Stimulated activated CD8-positive, alpha-beta memory T cell treated with anti-CD3 and anti-CD28 coated beads, Interleukin-2, amount 100 ng/mL, for 1 hour (primary cell): ENCODE measurements at places on chromosomes 7 and 10.

GRCh38 chr10:47009215-47009838 is 98.1 kb downstream of the PTPN20 start:
- no peak for DNase-seq

- DNase-seq, result no peak
These were observed 673.9 kb downstream of the PHTF2 start for GRCh38 chr7:78472519-78472918.

DNA sequence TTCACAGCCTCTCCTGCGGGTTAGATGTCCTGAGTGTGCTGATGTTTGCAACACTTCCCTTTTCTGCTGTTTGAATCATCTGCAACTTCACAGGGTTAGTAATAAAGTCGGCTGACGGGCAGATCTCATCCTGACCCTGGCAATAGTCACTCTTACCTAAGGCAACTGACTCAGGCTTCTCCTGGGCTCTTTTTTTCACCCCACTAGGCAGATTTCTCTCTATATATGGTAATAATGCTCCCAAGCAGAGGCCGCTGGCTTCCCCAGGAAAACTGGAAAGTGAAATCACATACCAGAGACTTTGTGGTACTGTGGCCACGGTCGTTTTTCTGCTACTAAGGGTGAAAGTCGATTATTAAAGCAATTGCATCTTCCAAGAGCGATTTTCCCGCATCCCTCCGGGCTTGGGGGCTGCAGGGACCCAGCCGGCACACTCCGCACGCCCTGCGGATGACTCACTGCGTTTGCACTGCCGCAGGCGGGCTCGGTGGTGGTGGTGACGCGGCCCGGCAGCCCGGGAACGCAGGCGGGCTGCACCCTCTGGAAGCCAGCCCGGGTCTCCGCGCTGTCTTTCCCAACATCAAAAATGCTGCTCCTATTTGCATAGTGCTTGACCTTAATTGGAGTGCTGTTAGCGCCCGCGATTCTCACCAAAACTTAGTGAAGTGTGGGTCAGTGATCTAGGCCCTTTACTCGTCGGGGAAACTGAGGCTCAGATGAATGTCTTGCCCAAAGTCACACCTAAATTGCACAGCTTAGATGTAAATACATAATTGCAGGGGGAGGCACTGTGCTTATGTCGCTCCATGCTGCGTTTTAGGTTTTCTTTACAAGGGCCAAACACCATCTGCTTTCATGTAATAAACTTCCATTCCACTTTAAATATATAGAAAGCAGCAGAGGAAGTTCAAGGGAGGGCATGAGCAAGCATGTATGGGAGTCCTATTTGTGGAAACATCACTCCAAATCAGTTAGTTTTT is 47.6 kb upstream of the ITGB1 start:
- peak; percentile 26 for DNase-seq

DNA sequence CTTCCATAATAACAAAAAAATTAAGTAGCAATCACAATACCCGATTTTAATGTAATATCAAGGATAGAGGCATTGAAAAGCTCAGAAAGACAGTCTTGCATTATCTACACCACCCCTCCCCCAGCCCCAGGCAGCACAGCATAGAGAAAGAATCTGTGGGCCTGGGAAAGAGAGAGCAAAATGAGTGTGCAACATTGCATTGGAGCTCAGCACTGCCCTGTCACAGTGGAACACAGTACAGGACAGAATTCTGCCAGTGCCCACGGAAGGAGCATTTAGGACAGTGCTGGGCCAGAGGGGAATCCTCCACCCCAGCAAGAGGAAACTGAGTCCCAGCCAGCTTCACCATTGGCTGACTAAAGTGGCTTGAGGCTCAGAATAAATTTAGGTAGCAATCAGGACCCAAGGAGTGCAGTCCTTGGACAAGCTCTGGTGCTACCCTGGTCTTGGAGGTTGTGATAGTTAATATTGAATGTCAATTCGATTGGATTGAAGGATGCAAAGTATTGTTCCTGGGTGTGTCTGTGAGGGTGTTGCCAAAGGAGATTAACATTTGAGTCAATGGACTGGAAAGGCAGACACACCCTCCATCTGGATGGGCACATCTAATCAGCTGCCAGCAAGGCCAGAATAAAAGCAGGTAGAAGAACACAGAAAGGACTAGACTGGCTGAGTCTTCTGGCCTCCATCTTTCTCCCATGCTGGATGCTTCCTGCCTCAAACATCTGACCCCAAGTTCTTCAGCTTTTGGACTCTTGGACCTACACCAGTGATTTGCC is 234.4 kb downstream of the ANK3 start:
- DNase-seq, result no peak

GRCh38 chr7:133530682-133531081 is 277.8 kb downstream of the EXOC4 start:
- no peak for DNase-seq

DNA sequence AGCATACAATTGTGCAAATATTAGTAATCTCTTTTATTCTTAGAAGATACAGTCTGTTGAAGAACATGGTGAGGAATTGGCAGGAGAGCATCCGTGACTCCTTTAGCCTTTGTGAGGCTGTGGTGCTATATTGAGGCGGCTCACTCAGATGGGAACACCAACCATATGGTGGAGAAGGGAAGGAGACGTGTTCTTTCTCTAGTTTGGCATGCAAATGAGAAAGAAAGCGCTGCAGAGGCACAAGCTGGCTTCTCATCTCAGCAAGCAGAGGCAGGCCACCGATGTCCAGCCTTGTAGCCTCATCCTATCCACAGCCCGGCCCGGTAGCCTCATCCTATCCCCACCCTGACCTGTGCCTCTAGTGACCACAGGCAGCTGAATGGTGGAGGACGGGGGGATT is 288.3 kb downstream of the CAMK1D start:
- no peak for DNase-seq

GRCh38 chr10:73093922-73094850 is 2.5 kb downstream of the P4HA1 start:
- no peak for DNase-seq

GRCh38 chr7:155869784-155870076 is 57.5 kb upstream of the SHH start:
- DNase-seq, result no peak

- peak; percentile 83 for DNase-seq
These were observed 6.9 kb upstream of the CYP2E1 start for GRCh38 chr10:133520193-133520738.

DNA sequence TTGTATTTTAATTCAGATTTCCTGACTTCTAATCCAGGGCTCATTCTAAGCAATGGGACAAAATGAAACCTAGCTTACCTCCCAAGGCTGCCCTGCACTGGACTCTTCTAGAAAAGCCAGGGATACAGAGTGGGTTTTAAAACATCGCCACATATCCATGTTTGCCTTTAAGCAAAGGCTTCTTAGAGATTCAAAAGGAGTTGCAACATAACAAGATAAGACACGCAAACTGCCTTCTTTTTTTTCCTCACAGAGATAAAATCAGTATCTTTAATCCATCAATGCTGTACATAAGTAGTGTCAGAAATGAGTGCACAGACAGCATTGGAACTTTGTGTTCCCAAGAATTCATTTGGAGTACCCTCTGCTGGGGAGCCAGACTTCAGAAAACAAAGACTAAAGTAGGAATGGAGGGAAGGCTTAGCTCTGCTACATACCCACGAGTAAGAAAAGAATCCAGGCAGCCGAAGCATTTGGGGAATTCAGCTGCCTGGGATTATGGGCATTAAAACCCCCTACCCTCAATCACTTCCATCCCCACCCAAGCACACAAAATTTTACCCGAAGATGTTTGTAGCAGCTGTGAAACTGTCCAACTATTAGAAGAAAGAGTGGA is 427.8 kb downstream of the ARL4A start:
- no peak for DNase-seq

- DNase-seq, result no peak
These were observed 104.2 kb downstream of the KIF20B start for GRCh38 chr10:89805599-89806013.

- DNase-seq, result no peak
These were observed 35.4 kb downstream of the CALD1 start for GRCh38 chr7:134814730-134815364.

DNA sequence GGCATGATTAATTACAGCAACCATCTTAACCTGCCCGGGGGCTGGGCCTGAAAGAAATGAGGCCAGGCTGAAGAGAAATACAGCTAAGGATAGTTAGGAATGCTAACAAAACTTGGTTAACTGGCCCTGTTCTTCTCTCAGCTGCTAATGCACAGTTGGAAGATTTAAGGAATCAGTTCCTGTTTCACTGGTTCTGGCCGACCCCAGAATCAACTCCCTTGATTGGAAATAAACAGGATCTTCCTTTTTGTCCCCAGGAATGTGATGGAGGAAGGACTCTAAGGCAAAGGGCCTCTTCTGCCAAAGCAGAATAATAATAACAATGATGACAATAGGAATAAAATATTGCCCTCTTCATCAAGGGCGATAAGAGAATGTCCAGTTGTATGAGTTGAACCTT is 3.5 kb upstream of the LRMDA start:
- no peak for DNase-seq

GRCh38 chr10:35050568-35050967 is 39.6 kb downstream of the CUL2 start:
- no peak for DNase-seq

DNA sequence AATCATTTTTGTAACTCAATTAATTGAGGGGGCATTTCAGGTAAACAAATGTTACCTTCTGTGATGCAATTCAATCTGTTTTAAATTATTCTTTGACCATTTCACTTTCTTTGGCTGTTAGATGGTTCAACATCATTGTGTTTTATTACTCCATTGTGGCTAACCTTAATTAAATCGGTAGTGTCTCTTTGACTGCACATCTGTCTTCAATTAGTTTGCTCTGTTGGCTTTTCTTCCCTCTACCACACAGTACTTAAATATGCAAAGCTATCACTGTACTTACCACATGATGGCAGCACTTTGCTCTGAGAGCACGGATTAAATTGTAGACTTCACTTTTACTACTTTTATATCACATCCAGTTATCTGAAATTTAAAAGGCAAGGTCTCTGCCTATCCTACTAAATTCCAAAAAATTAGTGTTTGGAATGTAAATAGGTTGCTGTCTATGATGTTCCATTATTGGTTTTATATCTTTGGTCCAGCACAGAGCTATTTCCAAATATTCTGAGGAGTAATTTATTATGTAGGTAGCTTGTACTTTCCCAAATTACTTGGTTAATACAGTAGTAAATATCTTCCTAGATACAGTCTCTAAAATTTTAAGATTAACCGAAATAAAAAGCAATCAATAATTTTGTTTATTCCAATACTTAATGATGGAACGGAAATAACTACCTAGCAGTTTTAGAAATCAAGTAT is 352.0 kb downstream of the PCLO start:
- no peak for DNase-seq

DNA sequence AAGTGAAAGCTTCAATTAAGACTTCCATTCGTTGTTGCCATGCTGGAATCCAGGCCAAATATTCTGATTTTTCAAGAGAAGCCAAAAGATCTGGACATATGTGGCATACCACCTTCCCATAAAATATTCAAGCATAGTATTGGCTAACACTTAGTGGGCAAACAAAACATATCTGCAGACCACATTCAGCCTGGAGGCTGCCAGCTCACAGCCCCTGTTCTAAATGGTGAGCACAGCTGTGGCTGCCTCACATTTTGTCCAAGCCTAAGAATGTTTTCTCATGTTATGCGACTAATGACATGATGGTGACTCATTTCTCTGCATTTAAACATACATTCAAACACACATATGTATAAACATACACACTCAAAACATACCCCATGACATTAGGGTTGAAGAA is 10.6 kb upstream of the CALU start:
- no peak for DNase-seq

DNA sequence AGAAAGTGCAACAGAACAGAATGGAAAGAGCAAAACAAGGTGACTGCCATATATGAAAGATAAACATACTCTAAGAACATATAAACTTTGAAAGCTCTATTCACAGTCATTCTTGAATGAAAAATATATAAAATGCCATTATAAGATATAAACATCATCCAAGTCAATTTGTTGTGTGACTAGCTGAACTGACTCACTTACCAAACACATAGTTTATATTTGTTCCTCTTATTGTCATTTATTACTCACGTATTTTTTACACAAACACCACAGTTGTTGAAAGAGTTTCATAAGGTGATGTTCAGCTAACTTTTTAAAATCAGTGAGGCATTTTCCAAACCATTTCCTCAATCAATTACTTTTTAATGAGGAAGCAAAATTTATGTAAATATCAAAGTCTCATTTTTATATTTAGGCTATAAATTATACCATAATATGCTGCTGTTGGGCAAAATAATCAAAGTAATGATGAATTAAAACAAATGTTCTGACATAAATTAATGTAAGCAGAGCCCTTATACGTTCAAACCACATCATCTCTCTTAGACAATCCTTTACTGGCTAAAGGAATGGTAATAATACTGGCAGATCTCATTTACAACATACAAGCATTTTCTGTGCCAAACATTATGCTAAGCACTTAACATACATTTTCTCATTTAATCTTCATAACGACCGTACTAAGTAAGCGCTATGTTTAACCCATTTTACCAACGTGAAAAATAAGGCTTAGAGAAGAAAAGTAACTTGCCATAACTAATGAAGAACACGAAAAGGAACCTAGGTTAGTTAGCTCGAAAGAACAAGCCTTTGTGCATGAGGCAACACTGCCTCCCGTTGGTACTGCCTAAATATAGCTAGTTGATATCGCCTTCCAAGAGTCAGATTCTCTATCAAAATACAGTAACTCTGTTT is 7.3 kb downstream of the LRRN3 start:
- DNase-seq, result no peak
